IPS-NIHi11 (cell line): ENCODE measurements at places on chromosomes 7 and 10.

DNA sequence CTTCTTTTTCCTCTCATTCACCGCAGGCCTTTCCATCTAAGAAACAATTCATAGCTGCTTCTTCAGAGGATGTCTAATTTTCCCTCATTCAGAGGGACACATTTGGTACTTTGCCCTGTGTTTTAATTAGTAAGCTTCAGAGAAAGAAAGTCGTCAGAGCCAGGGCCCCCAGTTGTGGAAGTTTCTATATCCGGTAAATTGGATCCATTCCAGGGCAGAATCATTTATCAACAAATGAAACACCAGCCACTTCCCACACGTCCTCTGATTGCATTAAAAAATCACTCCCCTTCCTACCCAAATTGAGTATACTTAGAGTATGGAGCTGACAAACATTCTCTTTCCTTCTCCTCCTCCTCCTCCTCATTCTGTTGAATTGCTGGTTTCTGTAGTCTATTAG is 205.8 kb upstream of the HDAC9 start:
- DNase-seq: no peak

DNA sequence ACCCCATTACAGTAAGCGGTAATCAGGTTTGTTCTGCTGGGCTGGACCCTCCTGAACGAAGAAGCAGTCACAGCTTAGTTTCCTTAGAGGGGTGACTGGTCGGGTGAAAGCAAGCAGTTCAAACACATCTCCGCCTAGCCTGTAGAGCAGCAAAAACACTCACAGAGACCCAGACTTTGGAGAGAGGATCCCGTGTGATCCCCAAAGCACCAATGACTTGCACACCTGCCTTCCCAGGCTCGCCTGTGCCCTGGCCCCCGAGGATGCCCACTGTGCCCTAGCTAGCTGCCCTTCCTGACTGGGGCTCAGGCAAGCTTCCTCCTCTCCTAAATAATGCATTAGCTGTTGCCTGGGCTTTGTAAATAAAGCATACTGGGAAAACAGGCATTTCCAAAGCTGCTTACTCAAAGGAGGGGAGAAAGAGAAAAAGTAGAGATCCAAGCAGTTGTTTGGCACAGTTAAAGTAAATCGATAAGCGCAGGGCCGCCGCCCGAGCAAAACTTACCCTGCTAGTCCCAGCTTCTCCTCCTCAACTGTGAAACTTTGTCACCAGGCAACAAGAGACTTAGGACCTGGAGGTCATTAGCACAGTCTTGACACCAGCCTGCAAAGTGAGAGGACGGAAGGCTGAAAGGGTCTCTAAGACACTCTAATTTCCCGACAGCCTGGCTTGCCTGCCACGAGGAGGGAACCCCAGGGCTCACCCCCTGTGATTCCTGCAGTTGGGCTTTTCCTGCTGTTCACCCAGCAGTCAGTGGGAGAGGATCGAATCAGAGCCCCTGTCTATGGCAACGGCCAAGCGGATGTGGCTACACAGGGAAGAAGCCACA is 4.8 kb downstream of the LRRC18 start:
- DNase-seq: no peak

DNA sequence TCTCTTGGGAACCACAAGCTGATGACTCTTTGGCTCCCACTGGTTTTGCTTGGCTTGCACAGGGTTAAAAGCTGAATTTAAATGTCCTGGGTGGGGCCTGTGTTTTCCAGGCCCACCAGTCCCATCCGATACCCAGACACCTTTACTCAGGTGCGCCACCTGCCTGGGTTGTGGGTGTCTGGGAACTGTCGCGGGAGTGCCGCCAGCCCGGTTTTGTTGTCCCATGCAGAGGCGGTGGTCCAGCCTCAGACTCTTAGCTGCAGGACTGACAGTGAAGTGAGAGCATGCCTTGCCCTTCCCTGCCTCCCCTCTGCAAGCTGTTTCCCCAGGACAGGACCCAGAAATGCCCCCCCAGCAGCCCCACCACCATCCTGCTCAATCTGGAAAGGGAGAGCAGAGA is 255.6 kb upstream of the ZNF32 start:
- DNase-seq: peak; percentile 30

DNA sequence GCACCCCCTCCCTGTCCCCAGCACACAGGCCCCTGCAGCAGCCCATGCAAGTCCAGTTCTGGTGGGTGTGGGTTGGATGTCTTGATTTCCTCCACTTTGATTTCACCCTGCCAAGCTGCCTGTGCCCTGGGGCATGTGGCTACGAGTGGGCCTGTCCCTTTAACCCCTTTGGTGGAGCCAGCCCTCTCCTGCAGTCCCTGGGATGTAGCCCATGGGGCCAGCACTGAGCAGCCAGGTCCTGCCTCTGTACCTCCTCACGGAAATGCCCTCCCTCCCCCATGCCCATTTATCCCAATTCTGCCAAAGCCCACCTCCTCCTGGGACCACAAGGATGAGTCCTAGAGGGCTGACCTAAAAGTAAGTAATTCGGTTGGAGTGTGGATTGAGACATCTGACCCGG is 11.9 kb downstream of the COL13A1 start:
- no peak for DNase-seq

- DNase-seq: no peak
Measured at GRCh38 chr10:49587981-49588380, 22.1 kb upstream of the SLC18A3 start.

DNA sequence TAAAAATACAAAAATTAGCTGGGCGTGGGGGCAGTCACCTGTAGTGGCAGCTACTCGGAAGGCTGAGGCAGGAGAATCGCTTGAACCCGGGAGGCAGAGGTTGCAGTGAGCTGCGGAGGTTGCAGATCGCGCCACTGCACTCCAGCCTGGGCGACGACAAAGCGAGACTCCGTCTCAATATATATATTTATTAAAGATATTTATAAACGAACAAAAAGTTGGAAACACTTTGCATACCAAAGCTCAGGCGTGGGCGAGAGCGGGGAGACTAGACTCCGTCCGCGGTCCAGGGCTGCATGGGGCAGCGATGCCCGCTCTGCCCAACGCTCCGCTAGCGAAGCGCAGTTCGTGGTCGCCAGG is 7.9 kb upstream of the CRYGN start:
- no peak for DNase-seq

DNA sequence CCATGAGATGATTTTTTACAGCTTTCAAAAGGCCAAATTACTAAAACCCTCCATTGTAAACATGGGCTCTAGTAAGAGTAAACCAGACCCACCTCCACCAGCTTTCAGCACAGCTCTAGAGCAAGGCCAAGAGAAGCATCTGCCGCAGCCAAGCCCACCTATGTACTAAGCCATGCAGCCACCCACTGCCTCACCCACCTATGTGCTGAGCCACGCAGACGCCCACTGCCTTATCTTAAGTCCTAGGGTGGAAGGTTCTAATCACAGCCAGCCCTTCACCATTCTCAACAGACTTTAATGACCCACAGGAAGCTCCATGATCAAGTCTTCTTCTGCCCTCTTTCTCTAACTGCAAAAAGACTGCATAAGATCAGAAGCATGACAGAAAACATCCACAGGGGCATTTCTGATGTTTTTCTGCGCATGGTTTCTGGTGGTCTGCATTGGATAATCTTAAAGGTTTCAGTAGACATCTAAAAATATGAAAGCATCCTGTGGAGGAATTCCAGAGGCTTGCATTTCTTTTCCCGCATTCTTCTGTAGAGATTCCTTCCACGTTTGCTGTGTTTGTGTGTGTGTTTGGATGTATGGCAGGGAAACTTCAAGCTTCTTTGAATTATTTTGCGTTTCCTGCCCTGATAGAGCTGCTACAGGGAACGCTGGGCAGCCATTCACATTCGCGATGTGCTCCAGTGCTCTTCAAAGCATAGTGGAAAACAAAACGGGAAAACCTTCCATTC is 286.1 kb upstream of the KLF6 start:
- DNase-seq: no peak

- no peak for DNase-seq
Measured at GRCh38 chr7:46288861-46289260, 367.8 kb upstream of the IGFBP3 start.

DNA sequence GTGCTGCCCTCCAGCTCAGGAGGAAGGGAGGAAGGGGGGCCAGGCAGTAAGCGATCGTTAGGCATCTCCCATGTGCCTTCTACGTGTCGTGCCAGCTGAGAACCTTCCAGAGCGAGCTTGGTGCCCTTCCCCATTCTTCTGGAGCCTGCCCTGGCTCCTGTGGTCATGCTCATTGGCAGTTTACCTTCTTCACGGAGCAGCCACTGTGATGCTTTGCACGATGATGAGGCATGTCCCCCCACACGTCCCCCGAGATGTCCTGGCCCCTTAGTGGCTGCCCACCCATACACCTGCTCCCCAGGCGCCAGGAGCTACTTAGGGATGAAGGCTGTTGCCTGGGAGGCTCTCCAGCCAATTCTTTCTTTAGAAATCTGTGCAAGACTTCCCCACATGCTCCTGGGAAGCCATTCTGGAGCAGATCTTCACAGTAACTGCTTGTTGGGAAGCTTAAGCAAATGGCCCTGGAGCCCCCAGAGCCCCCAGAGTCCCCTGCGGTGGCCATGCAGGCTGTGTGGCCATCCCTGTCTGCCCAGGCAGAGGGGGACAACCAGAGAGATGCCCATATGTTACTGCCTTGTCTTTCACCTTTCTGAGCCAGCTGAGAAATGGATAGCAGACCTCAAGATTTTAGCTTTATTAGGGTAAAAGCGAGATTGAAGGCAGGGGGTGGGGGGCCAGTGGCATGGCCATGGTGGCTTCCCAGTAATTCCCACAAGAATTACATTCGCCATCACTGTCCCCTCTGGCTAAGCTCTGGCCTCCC is 199.0 kb downstream of the EBF3 start:
- DNase-seq: no peak

GRCh38 chr7:143286522-143286890 is 1.6 kb upstream of the CASP2 start:
- DNase-seq: no peak

DNA sequence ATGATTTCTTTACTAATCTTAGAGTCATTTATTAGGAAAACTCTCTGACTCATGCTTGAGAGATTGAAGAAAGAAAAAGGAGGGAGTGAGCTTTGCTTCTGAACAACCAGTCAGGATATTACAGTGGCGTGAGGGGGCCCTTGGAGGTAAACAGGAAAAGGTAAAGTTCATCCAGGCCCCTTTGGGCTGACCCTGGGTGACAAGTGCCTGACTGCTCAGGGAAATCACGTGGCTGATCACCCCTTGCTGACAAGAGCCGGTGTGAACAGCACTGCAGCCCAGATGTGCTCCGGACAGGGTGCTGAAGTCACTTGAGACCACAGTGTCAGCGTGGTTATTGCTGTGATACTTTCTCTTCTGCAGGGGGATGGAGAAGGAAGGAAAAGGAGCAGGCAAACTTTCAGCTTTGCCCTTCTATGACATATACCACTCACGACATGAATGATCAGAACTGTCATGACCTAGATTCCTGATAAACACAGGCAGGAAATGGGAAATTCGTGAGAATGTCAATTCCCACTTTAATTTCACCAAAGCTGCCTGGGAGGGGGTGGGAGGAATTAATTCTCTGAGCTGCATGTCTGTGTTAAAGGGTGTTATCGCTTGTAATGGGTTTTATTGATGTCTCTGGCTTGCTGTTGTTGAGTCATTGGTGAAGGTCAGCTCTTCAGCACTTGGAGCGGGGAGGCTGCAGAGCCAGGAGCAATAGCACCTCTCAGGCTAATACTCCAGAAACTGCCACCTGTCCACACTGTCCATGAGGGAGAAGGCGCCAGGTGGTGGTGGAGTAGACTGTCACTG is 139.8 kb upstream of the AOAH start:
- DNase-seq: no peak

DNA sequence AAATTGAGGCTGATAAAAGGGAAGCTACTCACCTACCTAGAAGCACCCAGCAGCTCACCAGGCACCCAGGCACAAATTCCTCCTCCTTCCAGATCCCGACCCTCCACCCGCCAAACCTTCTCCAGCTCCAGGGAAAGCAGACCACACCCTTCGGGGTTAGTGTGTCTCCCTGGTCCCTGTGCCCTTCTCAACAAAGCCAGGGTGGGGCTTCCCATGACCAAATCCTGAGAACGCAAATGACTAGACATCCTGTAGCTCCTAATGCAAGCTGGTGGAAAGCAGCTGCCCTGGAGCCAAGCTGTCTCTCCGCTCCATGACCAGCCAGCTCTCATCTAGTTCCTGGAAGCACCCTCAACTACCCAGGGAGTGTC is 4.4 kb downstream of the TBX20 start:
- DNase-seq: peak; percentile 61

DNA sequence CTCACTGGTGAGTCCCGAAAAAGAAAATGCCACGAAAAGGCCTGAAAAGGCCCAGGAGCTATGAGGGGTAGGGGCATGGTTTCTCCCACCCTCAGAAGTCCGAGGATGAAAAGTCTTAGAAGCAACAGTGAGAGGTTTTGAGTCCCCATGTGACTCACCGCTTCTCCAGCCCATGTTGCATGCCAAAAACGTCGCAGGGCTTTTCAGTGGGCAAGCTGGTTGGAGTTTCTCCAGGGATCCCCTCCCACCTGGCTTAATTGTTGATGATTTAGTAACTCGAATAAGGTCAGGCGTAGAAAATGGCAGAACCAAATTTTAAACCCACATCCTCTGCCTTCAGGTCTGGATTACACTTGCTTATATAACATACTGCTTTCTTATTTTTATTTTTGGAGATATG is 96.3 kb upstream of the ARMC3 start:
- DNase-seq: no peak

DNA sequence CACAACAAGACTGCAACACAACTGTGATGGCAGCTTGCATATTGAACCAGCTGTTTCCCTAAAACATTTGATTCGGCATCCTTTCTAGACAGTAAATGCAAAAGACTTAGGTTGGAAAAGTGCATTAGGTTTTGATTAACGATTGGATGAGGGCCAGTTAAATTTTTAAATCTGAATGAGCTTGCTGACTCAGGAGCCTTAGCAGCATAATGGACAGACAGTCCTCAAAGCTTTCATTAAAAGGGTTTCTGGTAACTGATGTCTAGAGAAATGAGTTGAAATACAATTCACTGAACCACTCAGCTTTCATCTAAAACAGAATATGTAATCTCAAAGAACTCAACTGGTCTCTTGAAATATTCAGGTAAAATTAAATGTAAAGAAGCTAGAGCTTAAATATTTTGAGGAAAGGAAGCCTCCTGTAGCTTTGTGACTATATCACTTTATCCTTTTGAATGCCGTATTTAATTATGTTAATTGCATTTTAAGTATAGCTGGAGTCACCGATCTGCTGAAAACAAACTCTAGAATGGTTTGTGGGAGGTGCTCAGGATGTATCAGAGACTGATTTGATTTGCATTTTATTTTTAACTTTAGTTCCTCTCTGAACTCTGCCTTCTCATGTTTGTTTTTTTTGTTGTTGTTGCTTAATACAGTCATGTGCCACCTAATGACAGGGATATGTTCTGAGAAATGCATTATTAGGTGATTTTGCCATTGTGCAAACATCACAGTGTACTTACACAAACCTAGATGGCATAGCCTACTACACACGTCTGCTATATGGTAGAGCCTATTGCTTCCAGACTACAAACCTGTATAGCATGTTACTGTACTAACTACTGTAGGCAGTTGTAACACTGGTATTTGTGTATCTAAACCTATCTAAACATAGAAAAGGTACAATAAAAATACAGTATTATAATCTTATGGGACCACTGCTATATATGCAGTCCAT is 29.2 kb upstream of the ATRNL1 start:
- DNase-seq: no peak

GRCh38 chr10:110634527-110635209 is 9.5 kb upstream of the RBM20 start:
- no peak for DNase-seq
